ENCODE measurements at places on chromosomes 12 and 14.

DNA sequence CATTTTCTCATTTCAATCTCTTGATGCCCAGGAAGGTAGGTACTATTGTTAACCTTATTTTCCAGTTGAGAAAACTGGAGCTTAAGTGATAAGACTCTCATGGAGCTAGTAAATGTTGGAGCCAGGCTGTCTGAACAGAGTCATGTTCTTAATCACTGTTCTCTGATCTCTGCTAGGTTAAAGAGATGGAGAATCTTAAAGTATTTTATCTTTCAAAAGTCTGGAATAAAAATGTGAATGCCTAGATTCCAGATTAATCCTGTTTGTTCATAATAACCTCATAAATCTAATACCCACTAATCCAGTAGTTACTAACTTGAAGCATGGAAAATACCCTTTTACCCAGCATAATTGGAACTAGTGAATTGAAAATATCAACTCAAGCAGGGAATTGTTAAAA lies 341.0 kb upstream of the RGS6 start:
- no peak for DNase-seq

- DNase-seq, result no peak
Measured at GRCh38 chr12:105267711-105268110, 31.7 kb upstream of the APPL2 start.

DNA sequence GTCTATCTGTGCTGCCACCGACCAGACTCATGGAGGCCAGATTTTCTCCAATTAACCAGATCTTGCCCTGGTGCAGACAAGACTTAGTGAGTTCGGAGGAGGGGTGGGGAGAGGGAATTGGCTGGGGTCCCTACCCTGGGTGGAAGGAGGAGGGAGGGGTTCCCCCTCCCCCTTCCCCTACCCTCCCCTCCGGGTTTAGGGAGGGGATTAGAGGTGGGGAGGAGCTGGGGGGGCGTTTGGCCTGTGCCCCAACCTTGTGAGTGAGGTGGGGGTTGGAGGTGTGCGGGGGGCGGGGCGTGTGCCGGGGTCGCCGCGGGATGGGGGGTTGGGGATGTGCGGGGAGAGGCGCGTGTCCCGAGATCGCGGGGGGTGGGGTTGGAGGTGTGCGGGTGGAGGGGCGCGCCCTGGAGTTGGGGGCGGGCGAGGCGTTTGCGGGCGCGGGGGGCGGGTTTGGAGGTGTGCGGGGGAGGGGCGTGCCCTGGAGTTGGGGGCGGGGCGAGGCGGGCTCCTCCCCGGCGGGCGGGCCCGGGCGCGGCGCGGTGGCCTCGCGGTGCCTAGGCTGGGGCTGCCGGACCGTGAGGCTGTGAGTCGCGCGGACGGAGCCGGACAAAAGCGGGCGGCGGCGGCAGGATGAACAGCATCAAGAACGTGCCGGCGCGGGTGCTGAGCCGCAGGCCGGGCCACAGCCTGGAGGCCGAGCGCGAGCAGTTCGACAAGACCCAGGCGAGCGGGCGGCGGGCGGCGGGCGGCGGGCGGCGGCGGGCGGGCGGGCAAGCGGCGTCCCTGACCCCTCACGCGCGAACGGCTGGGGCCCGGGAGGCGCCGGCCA lies at the start of gene HIP1R:
Gene HIP1R, plus strand, starts transcription at position 537 of the 829 bp plus-strand sequence. Its CDS starts 94 bp downstream, at position 631.
- DNase-seq, result peak; percentile 56

DNA sequence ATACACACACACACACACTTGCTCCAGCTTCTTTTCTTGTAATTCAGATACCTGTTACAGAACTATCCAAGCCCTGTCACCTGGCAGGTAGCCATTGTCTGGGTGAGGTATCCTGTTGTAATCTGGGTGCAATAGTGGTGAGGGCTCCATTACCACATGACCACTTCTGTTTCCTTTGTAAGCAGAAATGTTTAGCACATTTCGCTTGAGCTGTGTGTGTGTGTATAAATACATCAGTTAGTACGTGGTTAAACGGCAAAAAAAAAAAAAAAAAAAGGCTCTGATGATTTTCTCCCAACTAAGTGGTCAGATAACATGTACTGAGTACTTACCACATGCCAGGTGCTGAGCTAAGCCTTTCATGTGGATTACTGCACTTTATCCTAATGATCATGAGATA lies 129.3 kb upstream of the SSTR1 start:
- no peak for DNase-seq

GRCh38 chr12:45969084-45969483 lies 21.3 kb downstream of the SCAF11 start:
- DNase-seq, result no peak

DNA sequence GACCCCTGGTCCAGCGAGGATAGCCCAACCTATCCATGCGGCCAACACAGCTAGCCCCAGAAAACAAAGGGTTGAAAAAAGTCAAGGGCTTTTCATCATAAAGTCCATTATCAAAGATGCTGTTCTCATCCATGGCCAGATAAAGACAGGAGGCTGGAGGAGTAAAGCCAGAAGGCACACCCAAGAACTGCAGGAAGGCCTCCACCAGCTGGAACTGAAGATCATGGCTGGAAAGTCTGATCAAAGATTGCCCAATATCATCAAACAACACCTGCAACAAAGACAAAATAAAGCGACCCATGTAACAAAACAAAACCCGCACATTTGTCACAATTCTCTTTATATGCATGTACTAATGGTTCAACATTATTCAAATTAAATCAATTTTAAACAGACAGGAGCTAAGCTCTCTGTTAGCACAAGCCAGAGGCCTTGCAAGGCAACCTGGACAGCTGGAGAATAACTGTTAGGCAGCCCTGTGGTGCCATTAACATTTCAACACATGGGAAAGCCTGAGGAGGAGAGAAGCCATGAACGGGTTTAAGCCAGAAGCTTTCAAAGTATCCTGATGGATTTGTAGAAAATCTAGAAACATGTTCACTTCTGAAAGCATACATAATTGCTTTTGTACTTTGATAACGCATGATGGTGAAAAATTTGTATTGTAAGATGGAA lies 34.1 kb downstream of the PSMC1 start:
- no peak for DNase-seq

DNA sequence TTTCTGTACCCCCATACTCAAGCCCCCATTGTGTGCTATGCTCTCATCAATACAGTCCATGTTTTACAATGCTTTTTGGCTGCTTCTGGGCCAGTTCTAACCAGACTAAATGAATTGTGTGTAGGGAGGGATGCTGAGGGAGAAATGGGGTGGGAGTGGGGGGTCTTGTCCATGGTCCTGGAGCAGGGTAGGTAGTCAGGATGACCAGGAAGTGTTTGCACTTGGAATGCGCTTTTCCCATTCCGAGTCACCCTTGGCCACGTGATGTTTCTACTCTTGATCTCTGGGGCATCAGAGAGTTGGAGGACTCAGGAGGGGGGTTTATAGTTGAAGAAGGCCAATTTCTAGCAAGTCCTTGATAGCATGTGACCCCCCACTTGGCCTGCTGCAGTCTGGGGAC lies 1.2 kb upstream of the SMIM41 start:
- DNase-seq, result no peak

- DNase-seq, result no peak
Measured at GRCh38 chr12:29414368-29414767, 33.4 kb upstream of the ERGIC2 start.

GRCh38 chr12:49086116-49086515 lies 8.5 kb downstream of the DHH start:
- DNase-seq, result no peak

DNA sequence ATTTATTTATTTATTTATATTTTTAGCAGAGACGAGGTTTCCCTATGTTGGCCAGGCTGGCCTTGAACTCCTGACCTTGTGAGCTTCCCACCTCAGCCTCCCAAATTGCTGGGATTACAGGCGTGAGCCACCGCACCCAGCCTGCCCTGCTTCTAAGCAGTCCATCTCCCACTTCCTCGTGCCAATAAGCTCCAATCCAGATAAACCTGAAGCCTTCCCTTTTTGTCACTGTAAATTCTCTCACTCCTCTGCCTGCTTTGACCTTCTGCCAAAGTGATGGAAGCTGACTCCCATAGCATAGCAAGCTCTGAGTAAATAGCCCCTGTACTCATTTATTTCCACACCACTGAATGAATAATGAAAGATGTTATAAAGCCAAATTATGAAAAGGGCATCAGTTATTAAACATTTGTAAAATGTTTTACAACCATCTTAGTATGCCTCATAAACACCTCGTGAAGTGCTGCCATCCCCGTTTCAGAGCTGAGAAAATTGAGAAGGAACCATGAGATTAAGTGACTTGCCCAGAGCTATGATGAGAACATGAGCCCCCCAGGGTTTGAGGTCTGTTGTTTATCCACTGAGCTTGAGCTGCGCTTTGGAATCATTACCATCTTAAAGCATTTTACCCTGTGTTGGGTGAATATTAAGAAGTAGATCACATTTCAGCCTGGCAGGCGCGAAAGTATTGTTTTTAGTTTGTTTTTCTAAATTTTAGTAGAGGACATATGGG lies 30.4 kb downstream of the MANSC1 start:
- no peak for DNase-seq

DNA sequence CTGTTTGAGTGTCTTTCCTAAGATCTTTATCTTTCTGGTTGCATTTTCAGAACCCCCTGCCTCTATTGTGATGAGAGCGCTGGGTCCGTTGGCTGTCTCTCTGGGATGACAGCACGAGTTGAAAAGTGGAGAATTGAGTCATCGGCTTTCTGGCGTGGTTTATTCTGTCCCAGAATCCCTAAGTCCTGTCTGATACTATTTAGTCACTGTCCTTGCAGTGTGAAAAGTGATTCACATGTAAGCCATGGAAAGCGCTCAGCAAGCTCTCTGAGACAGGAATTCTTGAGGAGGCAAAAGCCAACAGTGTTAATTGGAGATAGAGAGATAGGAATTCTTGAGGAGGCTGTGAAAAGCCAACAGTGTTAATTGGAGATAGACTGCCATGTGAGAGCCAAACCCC lies 121.7 kb downstream of the CHST11 start:
- DNase-seq, result peak; percentile 34

DNA sequence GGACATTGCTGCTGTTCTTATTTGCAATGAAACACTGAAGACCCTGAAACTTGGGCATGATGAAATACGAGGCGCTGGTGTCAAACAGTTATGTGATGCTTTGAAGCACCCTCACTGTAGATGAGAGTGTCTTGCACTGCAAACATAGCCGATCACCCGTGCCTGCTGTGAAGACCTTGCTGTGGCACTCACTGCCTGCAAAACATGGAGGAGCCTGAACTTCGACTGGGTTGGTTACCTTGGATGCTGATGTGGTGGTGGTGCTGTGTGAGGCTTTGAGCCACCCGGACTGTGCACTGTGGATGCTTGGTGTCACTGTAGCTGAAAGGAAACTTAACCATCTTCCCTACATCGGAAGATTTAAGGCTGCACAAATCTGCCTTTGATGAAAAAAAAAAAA lies 162.9 kb downstream of the GLT1D1 start:
- no peak for DNase-seq

DNA sequence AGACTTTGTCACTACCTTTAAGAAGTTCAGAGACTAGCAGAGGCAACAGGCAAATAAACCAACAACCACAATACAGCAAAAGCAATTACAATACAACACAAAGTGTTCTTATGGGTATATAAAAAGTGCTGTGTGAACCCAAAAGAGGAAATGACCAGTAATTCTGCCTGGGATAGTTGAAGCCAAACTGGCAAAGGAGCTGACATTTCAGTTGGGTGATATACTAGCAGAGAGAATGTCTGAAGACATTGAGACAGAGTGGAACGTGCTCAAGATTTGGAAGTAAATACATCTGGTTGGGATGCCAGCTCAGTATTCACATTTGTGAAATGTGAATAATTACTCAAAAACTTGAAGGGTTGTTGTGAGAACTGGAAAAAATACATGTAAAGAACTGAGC lies 80.6 kb upstream of the GTF2A1 start:
- peak; percentile 46 for DNase-seq

DNA sequence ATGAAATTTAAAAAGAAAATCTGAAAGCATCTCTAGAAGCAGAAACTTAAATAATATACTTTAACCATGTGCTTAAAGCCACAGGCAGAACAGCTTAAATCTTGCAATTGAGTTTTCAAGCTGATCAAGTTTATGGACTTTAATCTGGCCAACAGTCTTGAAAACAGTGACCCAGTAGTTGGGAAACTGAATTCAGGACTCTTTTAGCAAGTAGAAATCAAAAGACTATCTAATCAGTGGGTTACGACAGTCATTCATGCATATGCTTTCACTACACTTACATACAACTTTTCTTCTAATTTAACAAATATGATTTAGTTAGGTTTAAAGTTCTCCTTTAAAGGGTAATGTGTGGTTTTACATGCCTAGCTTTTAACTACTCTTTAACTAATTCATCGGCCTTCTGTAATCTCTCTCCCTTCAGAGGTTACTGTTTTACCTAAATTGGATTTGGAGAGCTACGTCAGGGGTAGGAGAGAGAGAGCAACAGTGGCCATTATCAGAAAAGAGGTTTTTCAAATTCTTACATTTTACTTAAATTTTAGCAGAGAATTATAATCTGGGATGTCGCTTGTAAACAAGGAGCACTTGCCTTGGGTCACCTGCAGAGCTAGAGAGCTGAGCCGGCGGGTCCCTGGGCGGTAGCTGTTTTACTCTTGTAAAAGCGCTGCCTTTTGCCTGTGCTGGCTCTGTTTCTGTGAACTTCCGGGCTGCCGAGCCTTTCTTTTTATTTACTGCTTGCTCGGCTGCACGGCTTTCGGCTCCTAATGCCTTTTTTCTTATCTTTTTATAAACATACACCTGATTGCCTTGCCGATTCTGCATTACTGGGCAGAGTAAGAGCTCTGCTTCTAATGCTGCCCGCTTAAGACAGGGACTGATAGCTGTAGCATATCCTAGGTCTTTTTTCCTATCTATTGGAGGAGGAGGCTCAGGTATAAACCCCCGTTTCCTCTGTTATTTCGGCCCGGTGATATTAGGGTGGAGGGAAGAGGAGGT lies 17.4 kb upstream of the LYZ start:
- DNase-seq, result peak; percentile 37

DNA sequence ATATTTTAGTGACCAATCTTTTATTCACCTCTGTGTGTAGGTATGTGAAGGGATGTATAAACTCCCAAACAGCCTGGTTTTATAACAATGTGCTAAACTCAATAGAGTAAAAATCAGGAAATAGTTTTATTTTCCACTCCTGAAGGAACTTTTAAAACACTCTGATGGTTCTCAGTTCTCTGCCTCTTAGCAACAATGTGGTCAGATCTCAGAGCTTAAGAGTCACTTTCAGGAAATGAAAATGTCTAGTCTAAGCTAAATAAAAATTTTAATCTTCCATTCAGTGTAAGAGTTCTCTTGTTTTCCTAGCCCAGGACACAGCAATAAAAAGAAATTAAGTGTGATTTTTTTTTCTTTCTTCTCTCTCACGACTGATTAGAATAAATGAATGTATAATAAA lies 718.0 kb downstream of the C12orf50 start:
- DNase-seq, result peak; percentile 17

GRCh38 chr14:67749341-67750084 lies 47.8 kb downstream of the RDH12 start:
- DNase-seq, result no peak

GRCh38 chr12:57541001-57541400 lies 6.0 kb downstream of the DCTN2 start:
- DNase-seq, result no peak

- DNase-seq, result peak; percentile 73
Measured at GRCh38 chr12:121240484-121241101, 30.7 kb downstream of the P2RX4 start.
